Right atrium auricular region (tissue), 2 donors: ENCODE measurements at places on chromosomes 13 and 19.
A peak's percentile ranks its signal among the peaks of the same experiment; 100 is the strongest.

DNA sequence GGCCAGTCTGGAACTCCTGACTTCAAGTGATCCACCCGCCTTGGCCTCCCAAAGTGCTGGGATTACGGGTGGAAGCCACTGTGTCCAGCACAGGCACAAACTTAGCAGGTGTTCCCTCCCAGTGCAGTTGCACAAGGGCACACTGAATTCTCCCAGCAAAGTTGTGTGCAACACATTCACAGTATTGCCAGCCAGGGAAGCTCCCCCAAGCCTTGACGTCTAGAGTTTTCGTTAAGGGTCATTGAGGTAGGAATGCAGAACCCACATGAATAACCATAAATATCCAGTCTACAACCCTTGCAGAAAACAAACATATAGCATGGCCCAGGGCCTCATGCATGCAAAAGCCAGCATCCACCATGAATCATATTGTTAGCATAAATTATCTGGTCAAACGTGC lies 3.3 kb upstream of the AURKC start:
- no peak overlapping the region for H3K27ac ChIP-seq
- H3K27me3 ChIP-seq: no peaks in the 10 kb centered on the region
- H3K4me1 ChIP-seq: no peaks in the 10 kb centered on the region
- DNase-seq: no peak
- no peaks in the 10 kb centered on the region for H3K36me3 ChIP-seq
- H3K4me3 ChIP-seq: no peak overlapping the region

DNA sequence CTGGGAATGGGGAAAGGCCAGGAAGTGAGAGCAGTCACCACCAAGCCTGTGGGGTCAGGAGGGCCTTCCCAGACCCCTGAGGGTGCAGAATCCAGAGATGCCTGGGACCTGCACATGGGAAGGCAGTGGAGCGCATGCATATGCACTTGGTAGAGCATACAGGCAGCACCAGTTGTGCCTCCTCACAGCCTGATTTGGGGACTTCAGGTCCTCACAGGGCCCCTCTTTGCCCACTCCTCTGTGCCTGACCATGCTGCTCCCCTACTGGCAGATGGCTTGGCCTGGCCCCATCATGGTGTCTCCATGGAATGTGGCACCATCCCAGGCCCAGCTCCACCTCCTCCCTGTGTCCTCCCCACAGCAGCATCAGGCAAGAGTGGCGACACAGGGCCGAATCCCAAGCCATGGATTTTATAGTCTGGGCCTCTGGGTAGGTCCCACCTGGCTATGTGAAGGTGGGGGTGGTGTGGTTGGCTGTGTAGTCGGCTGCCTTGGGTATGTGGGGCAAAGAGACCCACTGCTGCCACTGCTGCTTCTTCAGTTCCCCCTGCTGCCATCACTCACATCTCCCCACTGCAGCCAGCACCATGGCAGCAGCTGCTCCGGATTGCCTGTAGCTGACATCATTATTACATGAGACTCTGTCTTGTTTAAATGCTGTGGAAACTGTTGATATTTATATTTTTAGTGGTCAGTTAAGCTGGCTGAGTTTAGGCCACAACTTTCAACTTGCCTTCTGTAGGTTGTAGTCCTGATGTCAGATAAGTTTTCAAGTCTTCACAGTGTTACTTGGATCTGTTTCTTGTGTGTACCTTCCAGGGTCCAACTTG lies 247.0 kb downstream of the GPC6 start:
- DNase-seq: no peak
- no peaks in the 10 kb centered on the region for H3K4me1 ChIP-seq
- H3K27ac ChIP-seq: no peak overlapping the region
- H3K4me3 ChIP-seq: no peak overlapping the region

DNA sequence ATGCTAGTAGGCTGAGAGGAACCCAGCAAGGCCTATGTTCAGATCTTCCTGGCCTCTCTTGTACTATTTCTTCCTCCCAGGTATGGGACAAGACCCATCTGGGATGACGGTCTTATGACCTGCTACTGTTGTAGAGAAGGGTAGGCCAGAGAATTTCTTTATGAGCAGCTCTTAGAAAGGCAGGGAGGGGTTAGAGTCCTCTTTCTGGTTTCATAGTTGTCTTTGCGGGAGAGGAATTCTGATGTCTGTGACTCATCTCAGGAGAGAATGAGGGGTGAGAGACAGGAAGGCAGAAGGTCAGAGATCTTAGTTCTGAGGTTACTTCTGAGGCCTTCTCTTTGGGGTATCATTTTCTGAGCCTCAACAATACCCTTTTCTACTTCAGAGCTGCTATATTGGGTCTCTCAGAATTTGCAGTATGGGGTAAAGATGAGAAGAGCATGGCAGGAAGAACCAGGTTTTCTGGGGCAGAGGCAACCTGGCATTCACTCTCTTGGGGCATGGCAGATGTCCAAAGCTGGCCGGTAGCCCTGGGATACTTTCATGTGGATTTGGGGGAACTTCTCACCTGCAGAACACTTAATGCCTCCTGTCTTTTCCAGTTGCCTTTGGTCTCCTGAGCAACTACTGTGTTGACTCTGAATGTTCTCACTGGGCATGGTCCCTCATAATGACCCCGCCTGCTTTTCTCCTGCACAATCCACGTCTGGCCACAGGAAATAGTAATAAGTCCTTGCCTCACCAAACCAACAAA lies 154.4 kb downstream of the GGACT start:
- H3K27ac ChIP-seq: no peak overlapping the region
- H3K36me3 ChIP-seq: no peaks in the 10 kb centered on the region

GRCh38 chr13:111095031-111095840 lies 19.9 kb upstream of the ARHGEF7 start:
- no peak for DNase-seq
- no peaks in the 10 kb centered on the region for H3K36me3 ChIP-seq
- H3K4me3 ChIP-seq: no peak overlapping the region
- no peak overlapping the region for H3K27ac ChIP-seq
- no peaks in the 10 kb centered on the region for H3K4me1 ChIP-seq

- DNase-seq: no peak
- no peak overlapping the region for H3K27ac ChIP-seq
- no peaks in the 10 kb centered on the region for H3K4me1 ChIP-seq
- no peak overlapping the region for H3K4me3 ChIP-seq
- no peaks in the 10 kb centered on the region for H3K36me3 ChIP-seq
Measured at GRCh38 chr13:67118277-67118676, 111.9 kb downstream of the PCDH9 start.

GRCh38 chr13:99955747-99956472 lies 15.7 kb downstream of the ZIC5 start:
- DNase-seq: no peak
- H3K4me1 ChIP-seq: no peaks in the 10 kb centered on the region
- peak overlapping the region; percentile 23 for H3K4me3 ChIP-seq
- H3K27ac ChIP-seq: no peak overlapping the region
- H3K36me3 ChIP-seq: no peaks in the 10 kb centered on the region
- H3K27me3 ChIP-seq: peaks cover 53% of the 10 kb centered on the region

DNA sequence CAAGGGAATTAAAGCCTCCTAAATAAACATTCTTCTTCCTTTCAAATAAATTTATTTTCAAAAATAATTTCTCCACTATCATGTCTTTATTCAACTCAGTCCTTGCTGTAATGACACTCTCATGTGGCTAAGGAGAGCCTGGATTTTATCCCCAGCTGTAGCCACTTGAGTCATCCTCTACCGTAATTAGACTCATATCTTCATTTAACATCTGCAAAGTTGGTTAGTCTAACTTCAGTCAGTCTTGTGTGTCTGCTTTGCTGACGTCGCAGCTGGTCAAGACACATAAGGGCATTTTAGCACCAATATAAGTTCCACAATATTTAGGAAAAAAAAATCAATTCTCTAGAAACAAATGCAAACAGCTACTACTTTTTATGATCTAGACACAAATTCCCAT lies 776.4 kb upstream of the ATXN8OS start:
- no peak overlapping the region for H3K4me3 ChIP-seq
- no peaks in the 10 kb centered on the region for H3K27me3 ChIP-seq
- DNase-seq: no peak
- no peaks in the 10 kb centered on the region for H3K4me1 ChIP-seq
- H3K27ac ChIP-seq: no peak overlapping the region

- no peaks in the 10 kb centered on the region for H3K27me3 ChIP-seq
- H3K27ac ChIP-seq: no peak overlapping the region
- H3K4me3 ChIP-seq: no peak overlapping the region
- H3K36me3 ChIP-seq: no peaks in the 10 kb centered on the region
Measured at GRCh38 chr19:32038021-32038920, 307.1 kb upstream of the ZNF507 start.

DNA sequence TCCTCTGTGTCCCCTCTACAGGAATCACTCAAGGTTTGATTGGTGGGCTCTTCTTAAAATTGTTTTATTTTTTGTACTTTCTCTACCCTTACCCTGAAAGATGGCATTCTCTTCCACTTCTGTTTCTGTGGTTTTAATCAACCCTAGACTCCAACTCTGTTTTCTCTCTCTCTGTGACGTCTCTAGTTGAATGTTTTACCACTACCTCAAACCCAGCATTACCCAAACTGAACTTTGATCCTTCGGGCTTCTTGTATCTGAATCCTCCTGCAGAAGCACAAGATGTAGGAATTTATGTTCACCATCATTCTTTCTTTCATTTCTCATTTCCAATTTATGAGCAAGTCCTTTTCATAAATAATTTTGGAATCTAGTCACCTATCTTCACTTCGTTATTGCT lies 39.9 kb downstream of the PCCA start:
- H3K4me1 ChIP-seq: no peaks in the 10 kb centered on the region
- H3K36me3 ChIP-seq: no peaks in the 10 kb centered on the region
- H3K4me3 ChIP-seq: no peak overlapping the region
- DNase-seq: no peak
- no peak overlapping the region for H3K27ac ChIP-seq

- H3K27ac ChIP-seq: no peak overlapping the region
- no peak for DNase-seq
- H3K4me1 ChIP-seq: peaks cover 90% of the 10 kb centered on the region
- H3K4me3 ChIP-seq: no peak overlapping the region
- no peaks in the 10 kb centered on the region for H3K36me3 ChIP-seq
- H3K27me3 ChIP-seq: no peaks in the 10 kb centered on the region
Measured at GRCh38 chr13:33191425-33192210, 93.9 kb downstream of the STARD13 start.

- H3K27me3 ChIP-seq: no peaks in the 10 kb centered on the region
- H3K27ac ChIP-seq: no peak overlapping the region
- no peak overlapping the region for H3K4me3 ChIP-seq
- H3K36me3 ChIP-seq: no peaks in the 10 kb centered on the region
- DNase-seq: no peak
Measured at GRCh38 chr19:1045247-1045603, 5.3 kb downstream of the ABCA7 start.

GRCh38 chr13:46012404-46012803 lies 40.1 kb downstream of the ZC3H13 start:
- no peak overlapping the region for H3K4me3 ChIP-seq
- no peaks in the 10 kb centered on the region for H3K27me3 ChIP-seq
- DNase-seq: no peak
- H3K27ac ChIP-seq: no peak overlapping the region
- peaks cover 33% of the 10 kb centered on the region for H3K36me3 ChIP-seq
- H3K4me1 ChIP-seq: no peaks in the 10 kb centered on the region

GRCh38 chr13:29771247-29771646 lies 79.2 kb downstream of the UBL3 start:
- H3K27me3 ChIP-seq: no peaks in the 10 kb centered on the region
- H3K36me3 ChIP-seq: peaks cover 7% of the 10 kb centered on the region
- no peak overlapping the region for H3K4me3 ChIP-seq

GRCh38 chr19:38022791-38023670 lies 116.0 kb downstream of the SIPA1L3 start:
- no peaks in the 10 kb centered on the region for H3K4me1 ChIP-seq
- no peak overlapping the region for H3K4me3 ChIP-seq
- H3K27me3 ChIP-seq: no peaks in the 10 kb centered on the region
- H3K27ac ChIP-seq: no peak overlapping the region

DNA sequence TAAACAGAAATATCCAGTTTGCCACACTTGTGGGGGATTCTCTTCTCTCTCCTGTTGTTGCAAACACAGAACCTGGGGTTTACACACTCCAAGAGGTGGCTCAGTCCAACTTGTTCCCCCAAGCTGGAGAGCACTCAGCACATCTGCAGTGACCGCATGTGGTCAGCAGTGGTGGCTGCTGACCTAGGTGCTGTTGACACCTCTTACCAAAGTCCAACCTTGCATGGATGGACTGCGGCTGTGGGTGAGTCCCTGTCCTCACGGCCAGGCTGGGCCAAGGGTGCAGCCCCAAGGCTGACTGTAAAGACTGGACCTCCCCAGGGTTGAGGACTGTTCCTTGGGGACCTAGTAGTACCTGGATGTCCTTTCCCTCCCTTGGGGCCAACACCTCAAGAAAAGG lies 6.1 kb downstream of the LRFN3 start:
- peaks cover 33% of the 10 kb centered on the region for H3K36me3 ChIP-seq
- no peaks in the 10 kb centered on the region for H3K27me3 ChIP-seq
- no peak overlapping the region for H3K4me3 ChIP-seq
- no peak overlapping the region for H3K27ac ChIP-seq
- DNase-seq: no peak

GRCh38 chr13:80550971-80551441 lies 210.1 kb upstream of the SPRY2 start:
- H3K27ac ChIP-seq: peak overlapping the region; percentile 55
- no peak for DNase-seq
- no peaks in the 10 kb centered on the region for H3K27me3 ChIP-seq
- H3K36me3 ChIP-seq: no peaks in the 10 kb centered on the region
- H3K4me3 ChIP-seq: no peak overlapping the region
- H3K4me1 ChIP-seq: no peaks in the 10 kb centered on the region

- no peaks in the 10 kb centered on the region for H3K4me1 ChIP-seq
- no peaks in the 10 kb centered on the region for H3K36me3 ChIP-seq
- H3K27ac ChIP-seq: no peak overlapping the region
- no peak for DNase-seq
Measured at GRCh38 chr19:4889034-4889815, 13.5 kb downstream of the ARRDC5 start.

- no peak overlapping the region for H3K4me3 ChIP-seq
- no peaks in the 10 kb centered on the region for H3K27me3 ChIP-seq
- no peak overlapping the region for H3K27ac ChIP-seq
- no peak for DNase-seq
- H3K36me3 ChIP-seq: no peaks in the 10 kb centered on the region
Measured at GRCh38 chr13:70960841-70961443, 852.7 kb upstream of the KLHL1 start.

GRCh38 chr19:3513229-3514140 lies 7.4 kb downstream of the FZR1 start:
- H3K36me3 ChIP-seq: no peaks in the 10 kb centered on the region
- no peak overlapping the region for H3K27ac ChIP-seq
- H3K4me1 ChIP-seq: peaks cover 47% of the 10 kb centered on the region
- no peak overlapping the region for H3K4me3 ChIP-seq

DNA sequence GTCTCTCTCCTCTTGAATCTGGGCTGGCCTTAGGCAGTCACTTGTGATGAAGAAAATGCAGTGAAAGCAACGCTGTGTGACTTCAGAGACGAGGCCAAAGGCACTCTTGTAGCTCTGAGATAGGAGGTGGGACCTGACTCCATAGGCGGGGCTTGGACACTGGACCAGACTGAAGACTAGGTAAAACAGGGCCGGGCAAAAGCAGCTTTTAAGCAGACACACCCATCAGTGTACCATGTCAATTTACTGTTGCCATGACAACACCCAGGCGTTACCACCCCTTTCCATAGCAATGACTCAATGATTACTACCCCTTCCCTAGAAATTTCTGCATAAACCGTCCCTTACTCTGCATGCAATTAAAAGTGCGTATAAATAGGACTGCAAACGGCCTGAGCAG lies 6.6 kb upstream of the EID2 start:
- H3K36me3 ChIP-seq: no peaks in the 10 kb centered on the region
- H3K4me3 ChIP-seq: no peak overlapping the region
- H3K27ac ChIP-seq: no peak overlapping the region
- no peak for DNase-seq
- no peaks in the 10 kb centered on the region for H3K4me1 ChIP-seq

- H3K36me3 ChIP-seq: no peaks in the 10 kb centered on the region
- peaks cover 15% of the 10 kb centered on the region for H3K4me1 ChIP-seq
- DNase-seq: no peak
- no peak overlapping the region for H3K4me3 ChIP-seq
- no peaks in the 10 kb centered on the region for H3K27me3 ChIP-seq
Measured at GRCh38 chr13:40433577-40433976, 232.9 kb downstream of the FOXO1 start.
